NCI-H1417 treated with DMSO at 0.1 percent for 48 hours (cell line): ENCODE measurements at places on chromosomes 11 and 22.

GRCh38 chr11:115984228-115984627 lies 480.0 kb upstream of the CADM1 start:
- no peak for DNase-seq

- no peak for DNase-seq
Observed at GRCh38 chr11:108758458-108758857, 93.6 kb downstream of the DDX10 start.

DNA sequence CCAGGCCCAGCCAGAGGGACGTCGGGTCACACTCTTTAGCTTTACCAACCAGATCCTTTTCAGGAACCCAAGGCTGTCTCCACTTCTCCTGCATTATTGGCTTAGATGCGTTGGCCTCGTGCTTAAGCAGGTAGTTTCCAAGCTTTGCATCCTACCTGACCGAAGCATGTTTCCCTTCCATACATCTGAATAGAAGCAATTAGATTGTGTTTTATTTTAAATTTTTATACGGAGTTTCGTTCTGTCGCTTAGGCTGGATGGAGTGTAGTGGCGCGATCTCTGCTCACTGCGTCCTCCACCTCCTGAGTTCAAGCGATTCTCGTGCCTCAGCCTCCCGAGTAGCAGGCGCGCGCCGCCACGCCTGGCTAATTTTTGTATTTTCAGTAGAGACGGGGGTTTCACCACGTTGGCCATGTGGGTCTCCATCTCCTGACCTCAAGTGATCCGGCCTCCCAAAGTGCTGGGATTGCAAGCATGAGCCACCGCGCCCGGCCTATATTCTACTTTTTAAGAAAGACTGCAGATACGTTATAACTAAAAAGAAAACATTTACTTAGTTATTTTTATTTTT lies 677 bp downstream of the DYNC2H1 start:
- DNase-seq: no peak

DNA sequence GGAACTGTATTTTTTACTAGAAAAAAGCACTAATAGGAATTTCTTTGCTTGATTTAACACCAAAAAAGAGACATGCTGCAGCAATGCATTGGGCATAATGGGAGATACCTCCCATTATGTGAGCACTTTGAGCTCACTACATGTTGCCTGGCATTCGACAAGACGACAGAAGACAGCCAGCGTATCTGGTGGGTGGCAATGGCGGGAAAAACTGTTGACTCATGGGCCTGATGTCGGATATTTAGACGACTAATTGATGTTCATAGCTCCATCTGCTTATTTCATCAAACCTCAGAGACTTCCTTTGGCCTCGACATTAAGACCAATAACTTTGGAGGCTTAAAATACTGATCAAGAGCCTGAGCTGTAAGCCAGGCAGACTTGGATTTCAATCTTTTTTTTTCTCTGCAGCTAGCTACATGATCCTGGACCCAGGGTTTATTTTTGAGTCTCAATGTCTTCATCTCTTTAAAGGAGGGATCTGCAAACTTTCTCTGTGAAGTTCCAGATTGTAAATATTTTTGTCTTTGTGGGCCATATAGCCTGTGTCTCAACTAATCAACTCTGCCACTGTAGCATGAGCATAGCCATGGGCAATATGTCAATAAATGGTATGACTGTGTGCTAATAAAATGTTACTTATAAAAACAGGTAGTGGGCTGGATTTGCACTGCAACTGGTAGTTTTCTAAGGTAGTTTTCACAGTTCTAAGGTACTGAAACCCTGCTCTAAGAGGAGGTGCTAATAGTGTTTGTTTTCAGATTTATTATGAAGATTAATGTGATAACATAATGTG lies 375.1 kb downstream of the METTL15 start:
- DNase-seq: no peak

DNA sequence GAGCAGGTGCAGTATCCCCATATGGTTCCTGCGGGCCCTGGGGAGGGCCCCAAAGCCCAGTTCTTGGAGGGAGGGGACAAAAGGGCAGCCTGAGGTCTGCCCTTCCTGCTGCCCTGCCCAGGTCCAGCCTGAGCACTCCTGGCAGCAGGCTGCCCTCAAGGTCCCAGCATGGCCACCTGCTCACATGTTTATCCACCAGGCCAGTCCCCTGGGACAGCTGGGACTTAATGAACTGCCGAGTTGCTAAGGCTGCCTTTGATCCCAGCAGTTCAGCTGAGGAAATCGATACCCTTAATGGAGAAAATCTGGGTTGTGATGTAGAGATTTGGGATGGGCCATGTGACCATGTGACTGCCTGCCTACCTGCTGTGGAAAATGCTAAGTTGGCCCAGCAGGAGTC lies 146.2 kb downstream of the TRIM29 start:
- DNase-seq: no peak

- DNase-seq: no peak
Observed at GRCh38 chr22:47776329-47776728, 1013.9 kb downstream of the TBC1D22A start.

- DNase-seq: no peak
Observed at GRCh38 chr11:111944139-111944538, 7.0 kb downstream of the DIXDC1 start.

- DNase-seq: no peak
Observed at GRCh38 chr22:49740242-49740641, 87.4 kb downstream of the BRD1 start.

- DNase-seq: no peak
Observed at GRCh38 chr22:31328544-31328960, 17.6 kb downstream of the PATZ1 start.

- DNase-seq: no peak
Observed at GRCh38 chr22:17808693-17809403, 34.6 kb upstream of the BID start.

- DNase-seq: no peak
Observed at GRCh38 chr22:49044776-49045175, 782.9 kb downstream of the BRD1 start.
